GM10248 (cell line): ENCODE measurements at places on chromosomes 2 and 18.
A peak's percentile ranks its signal among the peaks of the same experiment; 100 is the strongest.

GRCh38 chr2:1422131-1422530 is 8.9 kb downstream of the TPO start:
- DNase-seq: no peak

- DNase-seq: no peak
Observed at GRCh38 chr2:101696272-101697123, 1.0 kb upstream of the MAP4K4 start.

DNA sequence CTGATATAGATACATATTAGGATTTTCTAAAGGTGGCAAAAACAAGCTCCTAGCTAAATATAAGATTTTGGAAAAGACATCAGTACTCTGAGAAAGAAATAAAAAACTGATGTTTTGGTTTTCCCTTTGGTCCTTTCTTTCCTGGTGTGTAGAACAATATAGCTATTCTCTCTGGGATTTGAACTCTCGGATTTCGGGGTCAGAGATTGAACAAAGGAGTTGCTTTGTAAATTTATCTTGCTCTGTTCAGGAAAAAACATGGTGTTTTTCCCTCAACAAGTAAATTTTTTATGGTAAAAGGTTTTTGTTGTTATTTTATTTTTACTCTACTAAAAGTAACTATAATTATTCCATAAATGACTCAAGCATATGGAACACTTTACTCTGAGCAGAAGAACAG is 889.3 kb downstream of the ERBB4 start:
- no peak for DNase-seq

DNA sequence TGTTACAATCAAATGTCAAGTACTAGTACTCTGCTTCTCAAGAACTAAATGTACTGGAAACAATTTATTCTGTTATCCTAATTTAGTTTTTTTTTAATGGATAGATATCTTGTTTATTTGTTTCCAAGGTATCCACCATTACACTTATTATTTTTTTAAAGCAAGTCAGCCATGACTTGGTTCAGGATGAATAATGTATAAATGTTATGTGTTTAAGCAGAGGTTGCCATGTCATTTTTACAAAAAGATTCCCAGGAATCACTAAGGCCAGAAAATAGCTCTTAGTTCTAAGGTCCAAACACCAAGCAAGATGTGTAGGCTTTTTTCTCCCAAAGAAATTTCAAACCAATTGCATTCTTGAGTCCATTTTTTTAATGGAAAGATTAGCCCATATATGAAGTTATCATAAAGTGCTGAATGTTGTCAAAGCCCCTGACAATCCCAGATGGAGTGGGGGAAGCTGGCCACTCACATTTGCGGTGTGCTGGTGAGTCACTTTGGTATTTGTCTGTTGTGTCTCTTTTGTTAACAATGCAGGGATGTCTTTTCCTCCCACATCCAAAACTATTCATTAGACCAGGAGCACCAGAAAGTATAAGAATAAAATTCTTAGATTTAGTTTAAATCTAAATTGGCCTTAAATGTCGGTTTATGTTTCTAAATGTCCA is 158.9 kb downstream of the COL6A3 start:
- no peak for DNase-seq

- no peak for DNase-seq
Observed at GRCh38 chr2:119693967-119694366, 15.0 kb downstream of the TMEM177 start.

GRCh38 chr2:152132306-152132705 is 33.5 kb upstream of the CACNB4 start:
- DNase-seq: no peak

GRCh38 chr18:42131066-42131929 is 176.3 kb downstream of the PIK3C3 start:
- DNase-seq: no peak

DNA sequence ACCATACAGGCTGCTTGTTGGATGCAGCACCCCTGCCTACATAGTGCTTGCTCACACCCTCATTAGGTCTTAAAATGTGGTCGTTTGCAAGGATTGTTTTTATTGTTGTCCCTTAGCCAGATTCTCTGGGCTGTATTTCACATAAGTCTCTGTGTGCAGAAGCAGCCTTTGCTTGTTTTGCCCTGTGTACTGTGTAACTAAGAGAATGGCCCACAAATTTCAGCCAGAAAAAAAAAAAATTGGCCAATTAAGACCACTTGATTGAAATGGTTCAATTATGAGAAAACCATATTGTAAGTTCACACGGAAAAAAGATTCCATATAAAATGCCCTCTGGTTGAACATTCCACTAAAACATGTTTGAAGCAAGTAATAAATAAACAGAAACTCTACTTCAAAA is 377.1 kb upstream of the SOX11 start:
- no peak for DNase-seq

GRCh38 chr18:489244-490023 is 11.1 kb downstream of the COLEC12 start:
- DNase-seq: no peak

DNA sequence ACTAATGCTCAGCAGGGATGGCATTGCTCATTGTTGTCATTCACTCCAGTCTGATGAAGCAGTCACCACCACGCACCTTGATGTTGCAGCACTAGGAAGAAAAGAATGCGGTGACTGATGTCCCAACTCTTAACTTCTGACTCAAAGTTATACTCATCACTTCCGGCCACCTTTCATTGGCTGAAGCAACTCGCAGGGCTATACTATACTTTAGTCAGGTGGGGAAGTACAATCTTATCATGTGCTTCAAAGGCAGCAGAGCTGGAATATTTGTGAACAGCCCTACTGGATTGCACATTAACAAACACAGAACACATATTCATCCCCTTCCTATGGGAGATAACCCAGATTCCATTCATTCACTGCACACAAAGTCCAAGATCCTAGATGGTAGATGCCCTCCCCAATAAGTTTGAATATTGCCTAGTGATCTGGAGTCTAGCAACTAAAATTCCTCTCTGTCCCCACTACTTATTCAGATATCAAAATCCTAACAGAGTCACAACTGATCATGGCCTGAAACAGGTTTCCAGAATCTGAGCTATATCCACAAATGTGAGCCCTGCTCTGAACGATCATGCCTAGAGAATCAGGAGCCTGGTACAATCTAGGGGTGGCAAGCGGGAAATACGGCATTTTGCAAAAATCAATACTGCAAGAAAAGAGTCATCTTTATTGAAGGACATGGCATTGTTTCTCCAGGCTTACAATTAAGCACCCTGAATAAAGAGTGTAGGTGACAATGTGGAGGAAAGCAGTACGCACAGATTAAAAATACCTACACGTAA is 3.4 kb upstream of the SPATS2L start:
- no peak for DNase-seq

GRCh38 chr2:98704499-98705332 is 26.2 kb downstream of the MGAT4A start:
- DNase-seq: no peak

GRCh38 chr18:532632-533031 is 32.1 kb upstream of the COLEC12 start:
- no peak for DNase-seq

- no peak for DNase-seq
Observed at GRCh38 chr2:214325404-214325803, 85.5 kb upstream of the VWC2L start.

- DNase-seq: no peak
Observed at GRCh38 chr2:16666449-16666801, 791 bp upstream of the CYRIA start.

DNA sequence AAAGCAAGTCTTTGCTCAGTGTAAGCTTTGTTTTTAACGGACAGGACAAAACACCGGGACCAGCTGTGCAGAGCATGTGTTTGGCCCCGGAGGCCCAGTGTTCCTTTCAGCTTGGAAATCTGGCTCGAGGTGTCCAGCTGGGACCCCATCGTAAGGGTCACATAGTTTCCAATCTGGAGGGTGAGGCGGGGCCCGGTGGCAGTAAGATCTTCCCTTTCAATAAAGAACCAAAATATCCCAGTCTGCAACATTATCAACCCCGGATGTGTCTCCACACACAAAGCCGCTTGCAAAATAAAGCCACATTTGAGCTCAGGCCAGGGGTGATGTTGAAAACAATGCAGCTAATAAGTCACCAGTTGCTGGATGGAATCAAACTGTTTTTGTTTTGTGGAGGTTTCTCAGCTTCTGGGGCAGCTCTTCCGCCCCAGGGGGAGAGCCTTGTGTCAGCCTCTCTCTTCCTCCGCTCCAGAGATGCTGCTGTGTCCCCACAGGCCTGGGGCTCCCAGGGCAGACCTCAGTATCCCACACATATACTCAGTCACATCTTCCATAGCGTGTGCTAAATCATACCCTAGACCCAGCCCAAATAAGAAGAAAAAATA is 138.6 kb upstream of the GLI2 start:
- DNase-seq: no peak

DNA sequence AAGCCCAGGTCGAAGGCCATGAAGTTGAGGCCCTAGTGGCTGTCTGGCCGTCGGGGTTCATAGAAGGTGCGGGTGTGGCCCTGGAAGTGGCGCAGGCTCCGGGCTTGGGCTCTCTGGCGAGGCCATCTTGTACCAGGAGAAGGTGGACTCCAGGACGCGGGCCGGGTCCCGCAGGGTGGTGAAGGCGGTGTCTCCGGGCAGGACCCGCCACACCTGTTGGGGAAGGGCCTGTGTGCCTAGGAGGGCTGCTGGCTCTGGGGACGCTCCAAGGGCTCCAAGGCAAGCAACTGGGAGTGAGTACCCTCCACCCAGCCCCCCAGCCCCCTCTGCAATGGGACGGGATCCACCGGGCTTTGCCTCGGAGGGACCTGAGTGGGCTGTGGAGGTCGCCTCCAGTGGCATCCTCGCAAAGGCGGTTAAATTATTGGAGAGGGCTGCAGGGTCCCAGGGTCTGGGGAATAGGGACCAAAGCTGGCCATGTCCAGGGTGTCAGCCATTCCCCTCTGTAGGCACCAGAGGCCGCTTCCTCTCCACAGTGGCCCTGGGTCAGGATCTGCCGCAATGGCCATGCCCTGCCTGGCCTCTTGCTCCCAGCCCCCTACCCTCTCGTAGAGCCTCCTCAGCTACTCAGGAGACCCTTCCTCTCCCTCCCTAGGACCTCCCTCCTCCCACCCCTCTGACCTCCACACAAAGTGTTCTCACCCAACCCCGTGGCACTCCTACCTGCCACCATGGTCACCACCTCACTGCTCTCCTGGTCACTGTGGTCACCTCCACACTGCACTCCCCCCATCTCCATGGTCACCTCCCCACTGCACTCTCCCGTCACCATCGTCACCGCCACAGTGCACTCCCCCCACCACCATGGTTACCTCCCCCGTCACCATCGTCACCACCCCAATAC is 10.3 kb downstream of the AQP12A start:
- DNase-seq: no peak

- no peak for DNase-seq
Observed at GRCh38 chr2:219514196-219514761, at the start of gene ASIC4. TSS of gene ASIC4 (plus strand) at chr2:219514482. CDS start at chr2:219514725, 243 bp downstream.

DNA sequence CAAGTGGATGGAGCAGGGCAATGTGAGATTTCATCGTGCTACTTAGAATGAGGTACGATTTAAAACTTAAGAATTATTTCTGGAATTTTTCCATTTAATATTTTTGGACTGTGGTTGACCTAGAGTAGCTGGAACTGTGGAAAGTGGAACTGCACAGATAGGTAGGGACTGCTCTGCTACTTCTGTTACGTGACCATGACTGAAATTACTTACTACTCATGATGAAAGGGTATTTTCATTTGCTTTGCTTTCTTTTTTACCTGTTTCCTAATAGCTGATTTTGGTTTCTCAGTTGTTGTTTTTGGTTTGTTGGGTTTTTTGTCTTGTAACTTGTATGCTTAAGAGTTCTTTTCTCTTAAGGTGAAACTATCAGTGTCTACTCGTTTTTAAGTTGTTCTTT is 11.4 kb downstream of the UBE2E3 start:
- peak; percentile 11 for DNase-seq

DNA sequence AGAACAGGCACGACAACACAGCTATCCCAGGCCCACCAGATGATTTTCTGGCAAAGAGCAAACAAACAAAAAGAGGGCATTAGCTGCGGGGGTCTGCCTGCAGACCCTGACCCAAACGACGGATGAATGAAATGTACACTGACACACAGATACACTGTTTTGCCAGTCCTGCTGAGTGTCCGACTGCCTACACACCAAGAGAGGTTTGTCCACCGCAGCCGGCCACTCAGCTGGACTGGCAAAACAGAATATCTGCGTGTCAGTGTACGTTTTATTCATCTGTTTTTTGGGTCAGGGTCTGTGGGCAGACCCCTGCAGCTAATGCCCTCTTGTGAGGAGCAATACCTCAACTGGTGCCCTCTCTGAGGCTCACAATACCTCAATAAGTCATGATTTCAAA is 10.7 kb upstream of the SH3RF3 start:
- DNase-seq: no peak

GRCh38 chr2:96180002-96180401 is 28.6 kb downstream of the STARD7 start:
- DNase-seq: no peak

DNA sequence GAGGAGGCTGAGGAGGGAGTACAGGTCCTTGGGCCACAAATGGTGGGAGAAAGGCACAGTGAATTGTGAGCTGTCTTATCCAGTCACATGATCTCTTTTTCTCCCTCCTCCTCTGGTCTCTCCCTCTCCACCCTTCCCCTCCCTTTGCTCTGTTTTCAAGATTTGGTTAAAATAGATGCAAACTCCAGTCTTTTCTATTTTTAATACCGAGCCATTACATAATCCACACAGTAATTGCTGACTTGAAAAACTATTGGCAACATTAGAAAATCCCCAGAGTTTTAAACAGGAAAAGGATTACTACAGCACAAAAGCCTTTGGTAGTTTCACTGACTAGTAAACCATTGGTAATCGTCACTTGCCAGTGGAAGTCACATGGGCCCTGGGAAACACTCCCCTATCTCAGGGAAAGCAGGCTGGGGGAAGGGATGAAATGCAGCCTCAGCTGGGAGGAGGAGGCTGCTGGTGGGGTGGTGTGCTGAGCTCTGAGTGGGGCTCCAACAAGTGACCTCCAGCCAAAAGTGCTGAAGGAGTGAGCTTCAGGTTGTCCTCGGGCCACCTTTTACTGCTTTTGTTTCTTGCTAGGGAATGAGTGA is 57.4 kb upstream of the PCBP1 start:
- no peak for DNase-seq

GRCh38 chr2:232276084-232276732 is 102.3 kb upstream of the ALPP start:
- DNase-seq: no peak

GRCh38 chr2:25247792-25248512 is 79.6 kb upstream of the POMC start:
- no peak for DNase-seq

DNA sequence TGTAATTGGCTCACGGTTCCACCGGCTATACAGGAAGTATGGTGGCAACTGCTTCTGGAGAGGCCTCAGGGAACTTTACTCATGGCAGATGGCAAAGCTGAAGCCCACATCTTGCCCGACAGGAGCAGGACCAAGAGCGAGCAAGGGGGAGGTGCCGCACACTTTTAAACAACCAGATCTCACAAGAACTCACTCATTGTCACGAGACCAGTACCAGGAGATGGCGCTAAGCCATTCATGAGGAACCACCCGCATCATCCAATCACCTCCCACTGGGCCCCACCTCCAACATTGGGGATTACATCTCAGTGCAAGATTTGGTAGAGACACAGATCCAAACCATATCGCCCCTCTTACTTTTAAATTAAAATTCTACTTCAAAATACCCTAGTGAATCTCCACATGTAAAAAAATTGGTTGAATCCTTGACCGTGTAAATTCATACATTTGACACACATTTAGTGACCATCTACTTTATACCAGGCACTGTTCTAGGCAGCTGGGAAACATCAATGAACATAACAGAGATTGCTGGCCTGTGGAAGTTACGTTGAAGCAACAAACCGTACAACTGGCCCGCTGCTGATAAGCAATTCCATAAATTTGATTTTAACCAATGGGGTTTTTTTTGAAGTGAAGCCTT is 87.6 kb downstream of the ALPK2 start:
- no peak for DNase-seq
